ENCODE measurements at places on chromosomes 3 and 15.

- no peak for DNase-seq
These were observed 232.4 kb downstream of the FHIT start for GRCh38 chr3:61018807-61019206.

DNA sequence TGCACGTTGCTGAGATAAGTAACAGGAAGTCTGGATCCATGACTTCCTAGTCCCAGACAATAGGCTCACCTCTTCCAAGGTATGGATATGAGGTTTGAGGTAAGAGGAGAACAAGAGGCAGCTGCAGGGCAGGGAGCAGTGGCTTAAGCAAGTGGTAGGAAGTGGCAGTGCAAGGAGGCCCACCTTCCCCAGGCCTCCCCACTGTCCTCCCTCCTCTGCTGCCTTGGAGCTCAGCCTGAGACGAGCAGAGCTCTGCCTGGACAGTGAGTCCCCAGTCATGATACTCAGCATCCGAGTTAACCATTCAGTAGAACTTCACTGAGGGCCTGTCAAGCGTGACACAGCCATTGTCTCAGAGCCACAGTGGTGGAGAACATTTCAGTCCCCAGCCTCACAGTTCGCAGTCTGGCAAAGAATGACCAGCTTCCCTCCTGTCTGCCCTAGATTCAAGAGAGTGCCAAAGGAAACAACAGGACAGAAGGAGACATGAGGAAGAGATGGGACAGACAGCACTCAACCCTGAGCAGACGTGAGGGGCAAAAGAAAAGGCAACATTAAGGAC lies 41.4 kb upstream of the BOC start:
- no peak for DNase-seq

DNA sequence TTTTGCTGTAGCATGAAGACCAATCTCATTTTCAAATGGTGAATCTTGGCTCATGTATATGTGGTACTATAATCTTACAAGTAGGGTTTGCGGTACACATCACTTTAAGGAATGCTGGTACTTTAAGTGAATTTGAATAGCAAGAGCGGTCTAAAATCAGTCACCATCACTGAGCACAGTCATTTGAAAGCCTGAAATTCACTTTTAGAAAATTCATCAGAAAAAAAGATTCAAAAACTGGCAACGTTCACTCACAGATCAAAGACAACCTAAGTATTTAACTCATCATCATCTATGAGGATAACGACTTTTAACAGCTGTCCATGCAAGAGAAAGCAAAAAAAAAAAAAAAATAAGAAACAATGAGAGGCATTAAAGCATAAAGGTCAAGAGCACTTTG lies 111.6 kb downstream of the FHIT start:
- DNase-seq = no peak

GRCh38 chr3:9915254-9916141 lies 1.4 kb upstream of the IL17RC start:
- no peak for DNase-seq

- DNase-seq = no peak
These were observed 109.6 kb downstream of the ETFA start for GRCh38 chr15:76201536-76202255.

DNA sequence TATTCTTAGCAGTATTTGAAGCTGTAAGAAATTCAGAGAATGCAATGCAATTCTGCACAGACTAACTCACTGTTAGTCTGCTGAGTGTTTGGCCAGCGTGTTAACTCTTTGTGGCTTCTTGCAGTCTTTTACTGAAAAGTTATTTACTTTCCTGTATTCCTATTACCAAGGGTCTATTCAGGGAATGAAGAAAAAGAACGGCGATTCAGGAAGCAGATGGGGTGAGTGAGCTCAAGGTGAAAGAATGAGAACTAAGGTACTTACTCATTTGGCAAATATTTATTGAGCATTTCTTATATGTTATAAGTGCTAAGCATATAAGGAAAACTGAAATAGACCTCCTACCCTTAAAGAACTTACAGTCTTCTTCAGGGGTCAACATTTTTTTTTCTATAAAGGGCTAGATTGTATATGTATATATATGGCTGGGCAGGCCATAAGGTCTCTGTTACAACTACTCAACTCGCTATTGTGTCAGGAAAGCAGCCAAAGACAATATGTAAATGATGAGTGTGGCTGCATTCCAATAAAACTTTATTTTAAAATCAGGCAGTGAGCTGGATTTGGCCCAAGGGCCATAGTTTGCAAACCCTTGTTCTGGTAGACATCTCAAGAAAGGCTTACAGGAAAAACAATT lies 271.9 kb upstream of the GADL1 start:
- DNase-seq = no peak

- no peak for DNase-seq
These were observed 583.8 kb upstream of the ZNF717 start for GRCh38 chr3:76369170-76369569.

DNA sequence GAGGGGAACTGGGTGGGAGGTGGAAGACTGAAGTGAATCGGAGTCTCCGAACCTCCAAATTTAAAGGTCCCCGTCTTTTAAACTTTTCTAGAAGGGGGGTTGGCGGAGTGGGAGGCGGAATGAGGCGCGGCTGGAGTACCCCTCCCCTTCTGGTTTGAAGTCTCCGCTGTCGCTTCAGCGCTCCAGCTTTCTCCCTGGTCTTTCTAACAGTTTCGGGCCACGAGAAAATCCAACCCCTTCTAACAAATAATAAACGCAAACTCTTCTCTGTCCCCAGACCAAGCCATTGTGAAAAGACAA lies 2.5 kb upstream of the MECOM start:
- DNase-seq = no peak

DNA sequence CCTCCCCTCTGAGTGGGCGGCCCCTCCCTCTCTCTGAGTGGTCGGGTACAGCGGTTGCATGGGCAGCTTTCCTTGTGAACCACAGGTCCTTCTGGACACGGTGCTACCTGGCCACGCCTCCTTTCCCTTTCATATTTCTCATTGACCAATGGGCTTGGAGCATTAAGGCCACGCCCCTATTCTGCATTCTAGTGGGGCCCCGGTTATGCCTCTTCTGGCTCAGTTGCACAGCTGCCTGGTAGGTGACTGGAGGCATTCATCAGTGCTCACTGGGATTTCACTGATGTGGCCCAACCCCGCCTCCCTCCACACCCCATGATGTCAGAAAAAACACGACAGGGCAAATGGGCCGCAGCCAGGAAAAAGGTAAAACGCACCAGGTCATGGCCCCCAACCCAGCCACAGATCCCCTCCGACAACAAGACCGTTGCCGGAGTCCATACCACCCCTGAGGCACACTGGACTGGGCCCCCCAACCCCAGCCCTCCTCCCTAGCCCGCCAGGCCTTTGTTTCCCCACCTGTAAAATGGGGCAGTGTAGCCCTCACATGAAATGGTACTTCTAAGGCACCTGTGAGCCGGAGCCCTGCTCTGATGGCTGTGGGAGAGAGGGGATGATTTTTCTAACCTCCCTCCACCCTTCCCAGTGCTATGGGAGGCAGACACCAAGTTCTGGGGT lies 26.3 kb downstream of the NGRN start:
- peak; percentile 28 for DNase-seq

GRCh38 chr15:75713338-75713895 lies 769 bp upstream of the CSPG4 start:
- DNase-seq = no peak

DNA sequence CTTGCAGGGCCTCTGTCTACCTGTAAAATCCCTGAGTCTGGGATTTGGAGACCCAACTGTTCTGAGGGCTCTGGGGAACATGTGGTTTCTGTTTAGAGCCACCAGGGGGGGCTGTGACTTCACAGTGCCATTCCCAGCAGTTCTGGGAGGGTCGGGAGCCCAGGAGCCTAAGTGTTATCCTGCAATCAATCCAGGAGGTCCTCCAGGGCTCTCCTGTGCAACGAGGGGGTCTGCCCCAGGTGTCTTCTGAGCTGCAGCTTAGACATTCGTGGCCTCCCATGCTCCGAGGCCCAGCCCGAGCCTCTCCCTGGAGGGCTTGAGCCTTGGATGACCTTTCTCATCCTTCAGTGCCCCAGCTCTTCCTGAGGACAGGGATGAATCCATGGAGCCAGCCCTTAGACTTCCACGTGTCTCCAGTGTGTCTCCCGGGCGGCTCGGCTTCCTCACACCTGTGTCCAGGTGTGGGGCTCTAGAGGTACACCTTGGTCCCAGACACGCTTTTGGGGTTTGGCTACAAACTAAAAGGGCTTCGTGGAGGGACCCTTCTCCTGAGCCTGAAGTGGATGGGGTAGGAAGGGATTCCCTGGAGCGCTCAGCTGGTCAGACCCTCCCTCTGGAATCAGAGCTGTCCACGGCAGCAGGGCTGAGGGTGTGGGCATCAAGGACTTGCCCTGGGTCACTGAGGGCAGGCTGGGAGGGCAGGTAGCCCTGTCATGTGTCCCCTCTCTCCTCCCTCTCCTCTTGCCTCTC lies 20.3 kb upstream of the ABTB1 start:
- DNase-seq = peak; percentile 25

- DNase-seq = peak; percentile 82
These were observed 5.6 kb downstream of the TERC start for GRCh38 chr3:169759256-169759655.

GRCh38 chr3:43211681-43212080 lies 74.7 kb upstream of the SNRK start:
- DNase-seq = no peak

- no peak for DNase-seq
These were observed 7.6 kb downstream of the MAN2C1 start for GRCh38 chr15:75360856-75361255.

GRCh38 chr3:157501863-157502262 lies 1.4 kb downstream of the VEPH1 start:
- DNase-seq = no peak

GRCh38 chr15:76533995-76534394 lies 197.4 kb downstream of the ISL2 start:
- DNase-seq = no peak

DNA sequence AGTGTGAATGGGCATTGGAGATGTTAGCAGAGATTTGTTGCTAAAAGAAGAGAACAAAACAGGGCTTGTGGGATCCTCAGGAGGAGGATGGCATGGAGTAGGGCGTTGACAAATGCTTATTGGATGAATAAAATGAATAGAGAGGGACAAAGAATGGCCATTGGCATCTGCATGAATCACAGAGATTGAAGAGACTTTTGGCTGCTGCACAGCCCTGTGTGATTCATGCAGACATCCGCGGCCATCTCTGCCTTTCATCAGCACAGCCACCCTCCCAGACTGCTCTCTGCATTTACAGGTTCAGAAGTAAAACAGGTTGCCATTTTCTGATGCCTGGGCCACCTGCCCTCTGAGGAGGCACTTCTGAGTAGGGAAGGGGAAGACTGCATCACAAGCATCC lies 397.9 kb downstream of the EPHB1 start:
- no peak for DNase-seq

DNA sequence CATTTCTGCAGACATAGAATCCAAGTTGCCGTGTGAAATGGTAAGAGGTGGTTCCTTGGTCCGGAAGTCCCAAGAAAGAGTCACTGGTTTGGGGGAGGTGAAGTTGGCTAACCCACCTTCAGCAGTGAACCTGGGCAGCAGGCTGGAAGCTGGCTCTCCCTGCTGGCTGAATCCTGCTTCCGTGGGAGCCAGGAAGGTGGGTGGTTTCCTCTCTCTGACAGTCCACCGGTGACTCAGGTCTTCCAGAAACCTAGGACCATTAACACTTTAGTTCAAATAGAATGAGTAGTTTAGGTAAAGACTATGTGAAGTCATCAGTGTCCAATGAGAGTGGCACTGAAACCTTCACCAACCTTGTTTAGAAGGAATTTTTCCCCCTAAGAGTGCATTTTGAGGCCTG lies 87.4 kb upstream of the CACNA2D3 start:
- DNase-seq = no peak

DNA sequence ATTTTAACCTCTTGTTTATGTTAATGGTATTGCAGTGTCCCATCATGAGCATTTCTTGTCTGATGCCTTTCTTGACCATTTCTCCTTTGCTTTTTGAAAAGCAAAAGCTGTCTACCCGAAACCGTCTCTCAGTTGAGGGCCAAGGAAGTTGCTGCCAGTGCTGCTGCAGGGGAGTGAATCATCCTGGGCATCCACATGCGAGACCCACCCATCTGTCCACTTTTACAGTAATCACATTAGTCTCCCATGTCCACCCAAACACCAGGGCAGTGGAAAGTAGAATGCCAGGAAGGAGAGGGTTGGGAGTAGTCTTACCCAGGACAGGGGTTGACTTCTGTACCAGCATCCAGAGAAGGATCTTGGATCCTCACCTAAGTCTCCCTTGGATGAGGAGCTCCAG lies 48.6 kb upstream of the TEX264 start:
- no peak for DNase-seq

DNA sequence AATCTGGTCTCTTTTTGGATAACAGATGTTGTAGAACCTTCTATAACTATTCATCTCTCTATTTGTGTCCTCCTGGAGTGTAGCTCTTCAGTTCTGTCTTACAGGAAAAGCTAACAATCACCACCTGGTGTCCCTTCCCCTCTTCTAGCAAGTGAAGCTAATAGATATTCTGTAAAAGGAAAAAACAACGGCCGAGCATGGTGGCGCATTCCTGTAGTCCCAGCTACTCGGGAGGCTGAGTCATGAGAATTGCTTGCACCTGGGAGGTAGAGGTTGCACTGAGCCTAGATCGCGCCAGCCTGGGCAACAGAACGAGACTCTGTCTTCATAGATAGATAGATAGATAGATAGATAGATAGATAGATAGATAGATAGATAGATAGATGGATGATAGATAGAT lies 779.4 kb downstream of the TUSC7 start:
- DNase-seq = no peak

DNA sequence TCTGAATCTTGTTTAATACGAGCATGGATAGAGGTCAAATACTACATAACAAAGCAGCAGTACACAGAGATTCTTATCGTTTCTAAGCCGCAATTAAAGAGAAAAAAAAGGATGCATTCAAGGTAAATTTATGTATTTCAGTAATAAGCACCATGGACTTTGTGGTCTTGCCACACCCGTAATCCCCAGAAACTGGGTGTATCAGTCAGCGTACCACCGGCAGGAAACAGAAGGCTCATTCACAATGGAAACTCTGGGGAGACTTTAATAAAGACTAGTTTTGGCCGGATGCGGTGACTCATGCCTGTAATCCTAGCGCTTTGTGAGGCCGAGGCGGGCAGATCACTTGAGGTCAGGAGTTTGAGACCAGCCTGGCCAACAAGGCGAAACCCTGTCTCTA lies 81.9 kb upstream of the ZNF280D start:
- peak; percentile 37 for DNase-seq

GRCh38 chr3:188055388-188055787 lies 98.6 kb upstream of the LPP start:
- DNase-seq = no peak

GRCh38 chr3:108125550-108126071 lies 34.8 kb upstream of the CD47 start:
- DNase-seq = peak; percentile 67

- no peak for DNase-seq
These were observed 106.2 kb upstream of the PLAAT1 start for GRCh38 chr3:193134856-193135255.

DNA sequence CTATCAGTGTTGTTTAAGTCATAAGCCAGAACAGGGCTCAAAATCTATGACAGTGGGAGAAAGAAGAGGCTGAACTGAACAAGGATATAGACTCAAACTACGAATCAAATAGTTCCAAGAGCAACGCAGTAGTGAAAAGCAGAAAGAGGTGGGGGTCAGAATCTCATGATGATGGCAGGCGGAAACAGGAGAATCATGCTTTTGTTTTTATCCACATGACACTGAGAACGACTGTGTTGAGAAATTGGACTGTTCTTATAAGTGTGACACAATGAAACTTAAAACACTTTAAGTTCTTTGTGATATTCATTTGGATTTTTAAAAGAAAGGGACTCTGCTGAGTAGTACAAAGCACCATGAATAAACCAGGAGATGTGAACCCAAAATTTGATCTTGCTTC lies 309.4 kb downstream of the ULK4 start:
- DNase-seq = no peak

- DNase-seq = no peak
These were observed 62.5 kb upstream of the SLCO2A1 start for GRCh38 chr3:134092208-134092701.

- DNase-seq = no peak
These were observed 534.9 kb upstream of the ARRDC4 start for GRCh38 chr15:97425596-97425995.

Measured in activated CD4-positive, alpha-beta T cell treated with anti-CD3 and anti-CD28 coated beads, Interleukin-2, amount 50 U/mL, for 16 hours (primary cell).